ENCODE measurements at places on chromosomes 6 and 20.

- DNase-seq = no peak
These were observed 161.7 kb downstream of the BMP7 start for GRCh38 chr20:57104651-57105204.

GRCh38 chr6:90227673-90228072 lies 69.0 kb downstream of the BACH2 start:
- no peak for DNase-seq

DNA sequence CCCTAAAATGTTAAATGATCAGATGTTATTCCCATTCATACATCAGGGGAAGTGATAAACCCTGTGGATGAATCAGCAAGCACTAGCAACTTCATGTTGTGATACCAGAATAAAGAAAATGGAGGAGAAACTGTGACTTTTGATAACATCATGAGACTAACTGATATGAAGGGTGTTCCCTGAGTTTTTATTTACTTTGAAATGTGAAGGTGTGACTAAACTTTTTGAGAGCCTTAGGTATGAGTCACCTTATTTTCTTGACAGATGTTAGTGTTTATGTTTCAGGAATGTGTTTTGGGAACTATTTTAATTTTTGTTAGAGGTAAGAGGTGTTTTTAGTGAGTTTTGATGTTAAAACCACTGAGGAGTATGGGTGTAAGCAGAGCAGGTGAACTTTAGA lies 4.4 kb downstream of the PARD6B start:
- DNase-seq = no peak

GRCh38 chr6:14361297-14361696 lies 243.7 kb downstream of the CD83 start:
- no peak for DNase-seq

DNA sequence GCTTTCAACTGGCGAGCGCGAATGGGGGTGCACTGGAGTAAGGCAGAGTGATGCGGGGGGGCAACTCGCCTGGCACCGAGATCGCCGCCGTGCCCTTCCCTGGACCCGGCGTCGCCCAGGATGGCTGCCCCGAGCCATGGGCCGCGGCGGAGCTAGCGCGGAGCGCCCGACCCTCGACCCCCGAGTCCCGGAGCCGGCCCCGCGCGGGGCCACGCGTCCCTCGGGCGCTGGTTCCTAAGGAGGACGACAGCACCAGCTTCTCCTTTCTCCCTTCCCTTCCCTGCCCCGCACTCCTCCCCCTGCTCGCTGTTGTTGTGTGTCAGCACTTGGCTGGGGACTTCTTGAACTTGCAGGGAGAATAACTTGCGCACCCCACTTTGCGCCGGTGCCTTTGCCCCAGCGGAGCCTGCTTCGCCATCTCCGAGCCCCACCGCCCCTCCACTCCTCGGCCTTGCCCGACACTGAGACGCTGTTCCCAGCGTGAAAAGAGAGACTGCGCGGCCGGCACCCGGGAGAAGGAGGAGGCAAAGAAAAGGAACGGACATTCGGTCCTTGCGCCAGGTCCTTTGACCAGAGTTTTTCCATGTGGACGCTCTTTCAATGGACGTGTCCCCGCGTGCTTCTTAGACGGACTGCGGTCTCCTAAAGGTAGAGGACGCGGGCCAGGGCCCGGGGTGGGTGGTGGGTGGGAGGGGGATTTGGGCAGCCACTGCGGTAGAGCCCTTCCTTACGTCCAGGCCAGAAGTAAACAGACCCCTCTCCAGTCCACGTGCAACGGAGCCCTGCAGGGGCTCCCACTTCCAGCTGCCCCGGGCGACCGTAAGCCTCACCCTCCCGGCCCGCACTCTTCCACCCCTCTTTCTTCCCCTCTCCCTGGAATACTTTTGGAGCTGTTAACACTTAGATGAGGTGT lies 998 bp downstream of the BMP2 start:
- DNase-seq = no peak

Measured in stimulated activated CD8-positive, alpha-beta memory T cell treated with anti-CD3 and anti-CD28 coated beads, Interleukin-2, amount 100 ng/mL, for 48 hours (primary cell).